ENCODE measurements at places on chromosomes 5 and 9.

DNA sequence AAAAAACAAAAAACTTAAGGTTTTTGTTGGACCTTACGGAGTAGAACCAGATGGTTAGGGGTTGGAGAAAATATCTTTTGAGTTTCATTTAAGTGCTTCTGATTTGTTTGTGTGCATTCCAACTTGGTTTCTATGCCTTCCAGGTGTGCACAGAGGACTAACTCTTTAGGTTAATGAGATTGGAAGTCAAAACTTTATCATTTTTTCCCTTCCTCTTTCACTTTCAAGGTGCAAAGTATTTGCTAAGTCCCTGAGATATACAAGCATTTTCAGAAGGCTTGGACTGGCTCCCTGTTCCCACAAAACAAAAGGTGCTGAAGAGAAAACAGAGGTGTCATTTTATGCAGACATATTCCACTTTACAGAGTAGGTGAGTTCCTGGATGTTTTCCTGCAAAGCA is 30.3 kb upstream of the CER1 start:
- no peak for DNase-seq

DNA sequence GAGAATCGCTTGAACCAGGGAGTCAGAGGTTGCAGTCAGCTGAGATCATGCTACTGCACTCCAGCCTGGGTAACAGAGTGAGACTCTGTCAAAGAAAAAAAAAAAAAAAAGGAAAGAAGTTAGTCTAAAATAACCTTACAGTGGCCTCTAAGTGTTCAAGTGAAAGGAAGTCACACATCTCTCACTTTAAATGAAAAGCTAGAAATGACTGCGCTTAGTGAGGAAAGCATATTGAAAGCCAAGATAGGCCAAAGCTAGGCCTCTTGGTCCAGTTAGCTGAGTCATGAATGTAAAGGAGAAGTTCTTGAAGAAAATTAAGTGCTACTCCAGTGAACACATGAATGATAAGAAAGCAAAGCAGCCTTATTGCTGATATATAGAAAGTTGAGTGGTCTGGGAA is 38.1 kb downstream of the ITGA1 start:
- no peak for DNase-seq

DNA sequence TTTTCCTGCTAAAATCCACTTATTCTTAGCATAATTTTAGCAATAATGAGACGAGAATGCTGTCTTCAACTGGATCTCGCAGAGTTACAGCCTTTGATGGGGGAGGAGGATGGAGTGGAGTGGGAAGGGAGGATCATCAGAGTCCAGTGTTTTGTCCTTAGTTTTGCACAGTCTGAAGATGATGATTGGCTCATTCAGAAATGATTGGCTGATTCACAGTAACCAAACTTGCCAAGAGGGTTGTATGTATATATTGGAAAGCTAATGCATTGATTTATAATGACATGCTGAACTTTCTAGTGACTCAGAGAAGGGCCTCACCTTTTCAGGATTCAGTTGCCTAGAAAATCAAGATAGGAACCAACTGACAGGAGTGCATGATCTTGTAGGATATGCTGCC is 448.0 kb downstream of the CCDC171 start:
- no peak for DNase-seq

DNA sequence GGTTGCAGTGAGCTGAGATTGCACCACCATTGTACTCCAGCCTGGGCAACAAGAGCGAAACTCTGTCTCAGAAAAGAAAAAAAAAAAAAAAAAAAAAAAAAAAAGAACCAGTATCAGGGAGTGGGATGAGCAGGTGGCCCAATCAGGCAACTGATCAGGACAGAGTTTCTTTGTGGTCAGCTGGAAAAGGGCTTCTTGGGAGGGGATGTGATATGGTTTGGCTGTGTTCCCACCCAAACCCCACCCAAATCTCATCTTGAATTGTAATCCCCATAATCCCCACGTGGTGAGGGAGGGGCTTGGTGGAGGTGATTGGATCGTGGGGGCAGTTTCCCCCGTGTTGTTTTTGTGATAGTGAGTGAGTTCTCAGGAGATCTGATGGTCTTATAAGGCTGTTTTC is 4.7 kb upstream of the GCNT1 start:
- DNase-seq: no peak

All from stimulated activated CD8-positive, alpha-beta memory T cell treated with anti-CD3 and anti-CD28 coated beads, Interleukin-7, amount 100 ng/mL, for 4 hours (primary cell).